ENCODE measurements at places on chromosomes 4 and X.

GRCh38 chr4:107966903-107967302 lies 22.8 kb upstream of the HADH start:
- no peak for DNase-seq

- DNase-seq = no peak
Measured at GRCh38 chr4:103374306-103374705, 176.2 kb upstream of the CENPE start.

- DNase-seq = no peak
Measured at GRCh38 chr4:116881077-116881476, 204.3 kb downstream of the TRAM1L1 start.

GRCh38 chr4:145041378-145041777 lies 56.6 kb downstream of the ANAPC10 start:
- no peak for DNase-seq

DNA sequence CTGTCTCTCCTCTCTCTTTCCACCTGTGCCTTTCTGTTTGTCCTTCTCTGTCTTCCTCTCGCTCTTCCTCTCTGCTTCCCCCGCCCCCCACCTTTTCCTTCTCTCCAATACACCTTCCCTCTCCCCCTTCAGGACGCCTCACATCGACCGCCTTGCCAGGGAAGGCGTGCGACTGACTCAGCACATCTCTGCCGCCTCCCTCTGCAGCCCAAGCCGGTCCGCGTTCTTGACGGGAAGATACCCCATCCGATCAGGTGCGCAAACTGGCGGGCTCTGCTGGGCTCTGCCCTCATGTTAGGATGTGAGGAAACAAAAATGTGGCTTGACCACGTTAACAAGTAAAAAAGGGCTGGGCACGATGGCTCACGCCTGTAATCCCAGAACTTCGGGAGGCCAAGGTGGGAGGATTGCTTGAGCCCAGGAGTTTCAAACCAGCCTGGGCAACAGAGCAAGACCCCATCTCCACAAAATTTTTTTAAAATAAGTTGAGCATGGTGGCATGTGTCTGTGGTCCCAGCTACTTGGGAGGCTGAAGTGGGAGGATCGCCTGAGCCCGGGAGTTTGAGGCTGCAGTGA lies 35.2 kb downstream of the ARSF start:
- DNase-seq = no peak

GRCh38 chr4:124183926-124184325 lies 528.6 kb downstream of the ANKRD50 start:
- no peak for DNase-seq

DNA sequence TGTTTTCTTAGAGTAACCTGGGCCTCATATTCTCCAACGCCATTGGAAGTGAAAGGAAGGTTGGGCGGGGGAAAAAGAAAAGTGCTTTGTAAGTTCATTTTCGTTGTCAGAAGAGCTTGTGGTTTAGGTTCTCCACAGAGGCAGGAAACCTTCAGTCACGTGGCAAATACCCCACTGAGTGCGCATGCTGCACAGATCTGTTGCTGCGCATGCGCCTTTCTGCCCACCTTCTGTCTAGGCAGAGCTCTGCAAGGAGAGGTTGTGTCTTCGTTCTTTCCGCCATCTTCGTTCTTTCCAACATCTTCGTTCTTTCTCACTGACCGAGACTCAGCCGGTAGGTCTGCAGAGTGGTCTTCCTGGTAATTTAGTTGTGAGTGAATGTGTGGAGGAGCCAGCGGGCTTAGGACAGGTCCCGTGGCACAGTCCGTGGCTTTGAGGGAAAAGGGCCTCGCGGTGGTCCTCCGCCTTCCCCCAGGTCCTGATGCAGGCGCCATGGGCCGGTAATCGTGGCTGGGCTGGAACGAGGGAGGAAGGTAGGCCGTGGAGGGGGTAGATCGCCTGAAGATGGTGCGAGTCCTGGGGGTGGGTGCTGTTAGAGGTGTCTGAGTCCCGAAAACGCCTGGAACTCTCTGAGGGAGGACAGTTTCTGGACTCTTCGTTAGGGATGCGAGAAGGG lies at the start of gene PAGE5:
Gene PAGE5 (plus strand): TSS at position 228 of the 676 bp plus-strand sequence. CDS start 1,037 bp downstream, outside the sequence.
- DNase-seq = no peak

DNA sequence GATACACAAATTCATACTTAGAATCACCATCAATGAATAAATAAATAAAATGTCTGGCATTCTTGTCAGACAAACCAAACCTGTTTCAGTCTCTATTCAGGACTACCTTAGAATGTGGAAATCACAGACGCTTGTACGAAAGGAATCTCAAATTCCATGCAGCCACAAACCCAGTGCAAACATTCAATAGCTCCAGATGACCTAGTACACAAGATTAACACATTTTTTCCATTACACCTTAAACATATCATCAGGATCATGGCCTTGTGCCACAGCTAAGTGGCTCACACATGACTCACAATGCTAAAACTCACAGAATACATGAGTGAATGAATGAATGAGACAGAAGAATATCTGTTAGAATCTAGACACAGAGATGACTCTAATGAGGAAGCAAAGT lies 134.2 kb downstream of the PWWP3B start:
- DNase-seq = no peak

DNA sequence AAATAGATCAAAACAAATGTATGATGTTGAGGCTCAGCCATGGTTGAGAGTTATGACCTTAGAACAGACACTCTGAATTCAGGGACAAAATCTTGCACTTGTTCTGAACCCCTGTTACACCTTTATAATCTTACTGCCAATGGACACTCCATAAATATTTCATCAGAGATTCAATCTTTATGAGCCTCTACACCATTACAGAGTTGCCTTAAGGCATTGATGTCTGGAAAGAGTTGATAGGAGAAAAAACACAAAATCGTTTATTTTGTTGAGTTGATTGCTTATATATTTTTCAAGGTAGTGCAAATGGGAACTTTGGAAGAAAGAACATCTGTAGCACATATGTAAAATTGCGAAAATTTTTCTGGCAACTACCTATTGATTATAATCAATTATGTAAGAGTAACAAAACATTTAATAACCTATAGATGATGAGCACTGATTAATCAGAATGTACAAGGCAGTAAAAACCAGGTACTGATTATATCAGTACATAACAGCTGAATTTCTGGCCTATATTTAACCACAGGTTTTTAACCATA lies 568.5 kb downstream of the FSTL5 start:
- no peak for DNase-seq

DNA sequence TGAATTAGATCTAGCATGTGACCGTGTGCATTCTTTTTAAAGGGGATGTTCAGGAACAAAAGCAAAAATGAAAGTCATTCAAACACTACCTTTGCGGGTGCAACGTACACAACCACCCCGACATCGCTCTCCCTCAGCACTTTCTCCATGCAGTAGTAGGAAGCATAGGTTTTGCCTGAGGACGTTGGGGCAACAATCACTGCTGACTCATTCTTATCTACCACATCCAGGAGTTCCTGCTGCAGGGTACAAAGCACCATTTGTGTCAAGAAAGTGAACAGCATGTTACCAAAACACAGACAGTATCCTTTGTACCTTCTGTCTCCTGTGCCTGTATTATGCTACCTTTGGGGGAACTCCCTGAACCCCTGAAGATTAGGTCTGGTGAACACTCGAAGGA lies 58.6 kb downstream of the DDX60L start:
- no peak for DNase-seq

DNA sequence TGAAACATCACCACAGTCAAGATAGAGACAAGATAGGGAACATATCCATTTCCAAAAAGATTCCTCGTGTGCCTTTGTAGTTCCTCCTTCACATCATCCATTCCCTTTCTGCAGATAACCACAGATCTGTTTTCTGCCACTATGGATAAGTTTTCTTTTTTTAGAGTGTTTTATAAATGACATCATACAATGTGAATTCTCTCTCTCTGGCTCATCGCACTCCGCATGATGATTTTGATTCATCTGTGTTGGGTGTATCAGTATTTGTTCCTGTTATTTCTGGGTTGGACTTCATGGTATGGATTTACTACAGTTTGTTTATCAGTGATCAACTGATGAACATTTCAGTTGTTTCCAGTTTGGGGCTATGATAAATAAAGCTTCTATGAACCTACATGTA lies 23.2 kb upstream of the ANXA3 start:
- no peak for DNase-seq

- DNase-seq = no peak
Measured at GRCh38 chrX:40415675-40416074, 165.1 kb upstream of the ATP6AP2 start.

DNA sequence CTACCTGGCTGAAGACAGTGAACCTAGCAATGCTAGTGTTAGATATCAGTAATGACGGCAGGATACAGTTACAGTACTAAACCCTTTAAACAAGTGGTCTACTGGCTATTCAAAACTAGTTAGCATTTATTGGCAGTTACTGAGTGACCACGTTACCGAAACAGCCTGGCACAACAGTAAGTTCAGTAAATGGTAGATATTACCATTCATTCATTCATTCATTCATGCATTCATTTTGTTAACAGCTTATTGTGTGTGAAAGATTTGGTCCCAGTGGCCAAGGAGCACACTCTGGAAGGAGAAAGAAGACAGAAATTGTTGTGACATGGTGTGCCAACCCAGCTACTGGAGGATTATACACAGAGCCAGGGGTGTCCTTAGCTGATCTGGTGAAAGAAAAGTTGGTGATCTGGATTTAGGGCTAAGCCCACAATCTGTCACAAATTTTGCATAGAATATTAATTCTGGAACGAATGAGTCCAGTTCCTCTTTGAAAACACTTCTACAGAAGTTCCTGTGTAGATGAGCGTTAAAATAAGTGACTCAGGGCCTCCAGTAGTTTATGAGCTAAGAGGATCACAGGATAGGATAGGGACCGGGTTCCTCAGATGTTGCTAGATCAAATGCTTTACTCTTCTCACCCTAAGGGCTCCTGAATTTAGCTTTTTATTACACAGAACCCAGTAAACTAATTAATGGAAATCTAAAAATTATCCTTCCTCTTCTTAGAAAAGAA lies 179.1 kb downstream of the CBR4 start:
- no peak for DNase-seq

DNA sequence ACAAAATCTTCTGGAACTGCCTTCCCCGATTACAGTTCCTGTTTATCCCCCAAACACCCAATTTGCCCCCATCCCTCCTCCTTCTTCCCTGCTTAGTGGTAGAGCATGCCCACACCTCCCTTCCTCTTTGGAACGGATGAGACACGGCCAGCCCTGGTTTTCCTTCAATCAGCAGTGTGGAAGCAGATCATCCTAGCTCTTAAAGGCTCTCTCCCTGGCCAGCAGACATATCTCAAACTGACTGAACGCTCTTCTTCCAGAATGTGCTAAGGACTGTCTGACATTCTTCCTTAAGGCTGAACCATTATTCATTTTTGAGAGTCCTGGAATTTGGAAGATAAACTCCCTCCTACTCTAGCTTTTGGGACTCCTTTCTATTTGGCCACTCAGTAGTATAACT lies 161.1 kb downstream of the TRIML1 start:
- DNase-seq = no peak

DNA sequence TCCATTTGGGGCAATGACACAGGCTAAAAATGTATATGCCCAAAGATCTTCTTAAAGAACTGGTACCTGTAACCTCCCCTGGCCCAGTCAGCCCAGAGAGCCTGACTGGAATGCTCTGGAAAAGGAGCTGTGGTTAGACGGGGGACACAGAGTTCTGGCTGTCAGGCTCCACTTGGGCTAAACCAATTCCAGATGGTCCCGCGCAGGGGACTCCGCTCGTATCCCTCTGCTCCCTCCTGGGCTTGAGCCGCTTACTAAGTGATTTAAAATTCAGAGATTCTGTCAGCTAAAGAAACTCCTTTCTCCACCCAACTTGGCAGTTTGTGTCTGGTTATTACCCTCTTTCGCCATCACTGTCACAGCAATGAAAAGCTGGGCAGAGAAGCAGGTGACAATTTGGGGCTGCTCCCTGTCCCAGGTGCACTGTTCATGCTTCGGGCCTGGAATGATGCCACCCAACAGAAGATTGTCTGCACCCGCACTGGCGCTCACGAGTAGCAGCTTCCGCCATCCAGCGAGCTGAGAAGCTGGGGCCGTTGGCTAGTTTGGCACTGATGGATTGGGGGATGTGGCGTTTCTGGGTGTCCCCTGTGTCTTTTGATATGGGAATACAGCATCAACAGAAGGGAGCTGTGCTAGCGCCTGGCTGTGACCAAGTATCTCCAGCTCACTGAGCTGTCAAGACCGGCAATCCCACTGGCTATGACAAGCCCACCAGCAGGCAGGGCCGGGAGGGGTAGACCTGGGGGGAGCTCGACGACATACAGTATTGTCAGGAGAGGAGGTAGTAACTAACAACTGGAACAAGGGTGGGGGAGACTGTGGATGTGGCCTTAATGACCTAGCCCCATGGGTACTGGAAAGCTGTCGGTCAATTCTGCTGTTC lies 6.7 kb upstream of the IRAK1 start:
- no peak for DNase-seq

DNA sequence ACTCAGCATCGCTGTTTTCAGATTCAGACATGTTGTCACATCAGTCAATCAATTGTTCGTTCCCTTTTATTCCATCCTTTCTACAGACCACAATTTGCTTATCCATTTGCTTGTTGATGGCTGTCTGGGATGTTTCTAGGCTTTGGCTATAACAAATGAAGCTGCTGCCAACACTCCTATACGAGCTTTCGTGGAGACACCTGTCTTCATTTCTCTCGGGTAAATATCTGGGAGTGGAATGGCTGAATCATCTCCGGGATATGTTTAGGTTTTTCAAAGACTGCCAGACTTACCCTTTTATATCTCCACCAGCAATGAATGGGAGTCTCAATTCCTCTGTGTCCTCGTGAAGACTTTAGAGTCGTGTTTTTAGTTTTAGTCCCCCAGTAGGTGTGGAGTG lies 118.9 kb downstream of the SORCS2 start:
- no peak for DNase-seq

GRCh38 chr4:109125084-109125483 lies 177.4 kb downstream of the COL25A1 start:
- DNase-seq = no peak

DNA sequence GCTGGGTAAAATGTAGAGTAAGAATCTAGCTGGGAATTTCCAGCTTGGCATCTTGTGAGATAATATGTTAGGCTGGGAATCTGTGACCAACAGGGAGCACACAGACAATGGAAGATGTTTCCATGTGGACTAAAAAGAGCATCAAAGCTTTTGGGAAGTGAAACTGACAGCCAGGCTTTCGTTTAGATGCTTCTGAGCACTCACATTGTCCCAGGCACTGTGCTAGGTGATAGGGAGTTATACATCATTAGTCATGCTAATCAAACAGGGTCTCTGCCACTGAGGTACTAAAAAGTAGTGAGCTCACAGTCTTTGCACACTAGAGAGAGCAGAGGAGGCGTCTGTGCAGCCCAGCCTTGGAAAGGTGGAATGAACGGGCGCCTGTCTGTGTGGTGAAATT lies 101.9 kb upstream of the SCOC start:
- no peak for DNase-seq

Measured in Right ventricle myocardium superior (tissue), 1 donor.